ENCODE measurements at places on chromosomes 5 and 9. TPM values are rescaled to one million over a fixed set of nuclear protein-coding genes. Genes with fewer than 3 reads are reported as not detected.

The MARCOL gene
- not detected for total RNA-seq

DNA sequence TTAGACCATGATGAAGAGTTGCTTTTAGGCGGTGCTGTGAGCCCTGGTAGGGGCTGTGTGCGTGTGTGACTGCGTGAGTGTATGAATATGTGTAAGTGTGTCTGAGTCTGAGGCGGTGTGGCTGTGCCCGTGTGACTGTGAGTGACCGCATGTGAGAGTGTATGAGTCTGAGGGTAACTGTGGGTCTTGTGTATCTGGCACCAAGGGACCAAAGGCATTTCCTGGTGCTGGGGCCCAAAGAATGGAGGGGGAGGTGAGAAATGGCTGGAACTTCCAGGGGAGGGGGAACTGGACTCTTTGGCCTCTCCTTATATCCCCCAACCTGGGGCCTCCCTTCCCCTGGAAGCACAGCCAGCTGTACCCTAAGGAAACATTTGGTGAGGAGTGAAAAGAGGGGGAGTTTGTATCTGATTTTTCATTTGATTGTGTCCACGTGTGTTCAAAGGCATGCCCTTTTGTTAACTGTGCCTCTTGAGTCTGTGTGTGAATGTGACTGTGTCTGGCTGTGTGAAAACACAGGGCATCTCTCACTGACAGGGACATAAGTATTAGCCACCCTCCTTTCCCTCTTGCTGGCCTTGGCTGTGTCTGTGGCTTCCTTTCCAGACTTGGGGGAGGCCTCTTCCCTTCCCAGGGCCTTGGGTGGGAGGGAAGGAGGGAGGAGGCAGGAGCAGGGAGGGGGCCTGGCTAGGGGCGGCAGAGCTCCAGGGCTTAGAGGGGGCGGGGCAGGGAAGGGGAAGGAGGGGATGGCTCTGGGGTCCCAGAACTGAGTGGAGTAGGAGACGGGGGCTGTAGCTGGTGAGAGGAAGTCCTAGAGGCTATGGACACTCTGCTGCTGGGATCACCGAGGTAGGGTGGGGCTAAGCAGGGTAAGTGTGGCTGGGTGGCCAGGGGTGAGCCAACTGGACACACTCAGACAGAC lies 1.4 kb downstream of the IL11RA start:
- no peak for DNase-seq

DNA sequence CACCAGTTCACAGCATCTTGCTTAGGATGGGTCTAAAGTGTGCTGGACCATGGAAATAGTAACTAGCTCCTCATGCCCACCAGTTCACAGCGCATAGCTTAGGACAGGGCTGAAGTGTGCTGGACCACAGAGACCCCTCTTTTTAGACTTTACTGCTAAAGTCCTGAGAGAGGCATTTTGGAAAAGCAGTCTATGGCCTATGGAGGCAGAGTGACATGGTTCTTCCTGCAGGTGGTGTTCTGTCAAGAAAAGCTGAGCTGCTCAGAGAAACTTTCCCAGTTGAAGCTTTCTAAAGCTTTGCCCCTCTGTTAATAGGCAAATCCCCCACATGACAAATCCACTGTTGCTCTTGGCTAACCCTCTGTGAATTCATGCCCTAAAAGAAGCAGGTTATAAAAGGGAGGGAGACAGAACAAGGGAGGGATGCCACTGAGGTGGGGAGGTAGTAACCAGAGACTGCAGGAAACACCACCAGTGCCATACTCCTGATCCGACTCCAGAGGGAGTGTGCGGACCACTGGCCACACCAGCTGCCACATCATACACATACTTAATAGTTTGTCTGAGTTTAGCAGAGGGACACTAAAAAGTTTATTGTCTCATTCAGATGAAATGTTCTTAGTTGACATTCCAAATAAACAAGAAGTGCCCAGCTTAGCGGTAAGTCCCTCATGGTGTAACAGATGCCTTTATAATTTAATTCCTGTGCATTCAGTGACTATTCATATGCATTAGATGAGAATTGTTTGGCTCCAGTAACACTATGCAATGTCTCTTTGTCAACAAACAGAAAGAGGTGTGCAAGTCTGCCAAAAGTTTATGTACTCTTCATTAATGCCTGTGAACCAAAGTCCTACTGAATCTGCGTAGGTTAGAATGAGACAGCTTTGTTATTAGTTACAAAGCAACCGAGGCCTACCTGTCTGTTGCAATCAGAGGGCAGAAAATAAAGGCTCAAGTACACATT lies 236.2 kb upstream of the NFIL3 start:
- DNase-seq = peak; percentile 76

GRCh38 chr5:34053571-34054399 lies 10.8 kb upstream of the C1QTNF3 start:
- no peak for DNase-seq

GRCh38 chr9:105375323-105375722 lies 72.5 kb upstream of the FSD1L start:
- DNase-seq = no peak

- DNase-seq = no peak
These were observed 15.1 kb upstream of the TNFAIP8 start for GRCh38 chr5:119340597-119341218.

DNA sequence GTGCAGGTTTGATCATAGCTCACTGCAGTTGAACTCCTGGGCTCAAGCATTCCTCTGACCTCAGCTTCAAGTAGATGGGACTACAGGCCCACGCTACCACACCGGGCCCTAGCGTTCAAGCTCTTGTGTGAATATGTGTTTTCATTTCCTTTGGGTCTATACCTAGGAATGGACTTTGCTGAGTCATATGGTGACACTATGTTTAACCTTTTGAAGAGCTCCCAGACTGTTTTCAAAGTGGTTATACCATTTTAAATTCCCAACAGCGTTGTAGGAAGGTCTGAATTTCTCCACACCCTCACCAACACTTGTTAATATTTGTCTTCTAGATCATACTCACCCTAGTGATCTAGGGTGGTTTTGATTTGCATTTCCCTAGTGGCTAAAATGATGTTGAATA lies 33.5 kb downstream of the FAF2 start:
- no peak for DNase-seq
